ENCODE measurements at places on chromosomes 12 and 14.

GRCh38 chr12:120500581-120500980, 4.7 kb downstream of the DYNLL1 start:
- no peak for DNase-seq

GRCh38 chr12:105935981-105936380, 202.8 kb downstream of the NUAK1 start:
- no peak for DNase-seq

GRCh38 chr12:3750616-3751015, 2.3 kb downstream of the CRACR2A start:
- no peak for DNase-seq

- no peak for DNase-seq
Observed at GRCh38 chr12:6927379-6928021, at the start of gene ATN1. Gene ATN1, plus strand, starts transcription at chr12:6927959. Its CDS starts 6,043 bp downstream, at chr12:6934002.

DNA sequence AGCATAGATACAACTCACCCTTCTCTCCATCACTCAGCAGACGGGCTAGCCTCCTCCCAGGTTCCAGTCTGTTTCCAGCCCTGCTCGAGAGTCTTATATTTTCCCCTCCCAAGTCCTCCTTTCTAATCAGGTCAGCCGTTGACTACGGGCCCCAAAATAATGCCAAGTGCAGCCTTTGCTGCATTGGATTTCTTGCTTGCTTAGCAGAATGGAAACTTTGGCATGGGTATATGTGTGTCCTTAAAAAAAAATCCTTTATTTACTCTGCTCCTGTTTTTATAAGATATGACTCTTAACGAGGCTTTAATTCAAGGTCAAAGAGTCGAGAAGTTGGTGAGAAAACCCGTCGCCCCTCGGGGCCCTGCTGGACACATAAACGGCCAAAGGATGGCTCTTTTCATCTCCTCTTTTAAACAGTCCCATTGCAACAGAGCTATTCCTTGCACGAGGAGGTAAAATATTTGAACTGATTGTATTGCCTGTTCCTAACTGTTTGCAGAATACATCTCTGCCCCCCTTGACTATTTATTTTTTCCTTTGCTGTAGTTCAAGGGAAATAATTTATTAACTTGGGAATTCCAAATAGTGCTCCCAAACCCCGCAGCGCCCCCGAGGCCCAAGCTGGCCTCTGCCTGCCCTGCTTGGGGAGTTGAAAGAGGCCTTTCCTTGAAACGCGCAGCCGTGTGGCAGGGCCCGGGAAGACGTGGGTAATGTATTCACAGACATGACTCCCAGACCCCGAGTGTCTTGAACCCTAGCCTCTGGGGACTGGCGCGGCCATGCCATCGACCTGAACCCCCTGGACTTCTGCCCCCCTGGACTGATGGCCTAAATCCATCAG, 156.5 kb upstream of the MYL2 start:
- no peak for DNase-seq

All from activated T-helper 1 cell treated with Interleukin-2 at 50 U/mL for 16 hours (primary cell).